Occipital lobe (tissue), 3 donors: ENCODE measurements at places on chromosomes 1 and 21. TPM values are rescaled to one million over a fixed set of nuclear protein-coding genes. Genes with fewer than 3 reads are reported as not detected.

The FMO5 gene
- 0.62 TPM for total RNA-seq

DNA sequence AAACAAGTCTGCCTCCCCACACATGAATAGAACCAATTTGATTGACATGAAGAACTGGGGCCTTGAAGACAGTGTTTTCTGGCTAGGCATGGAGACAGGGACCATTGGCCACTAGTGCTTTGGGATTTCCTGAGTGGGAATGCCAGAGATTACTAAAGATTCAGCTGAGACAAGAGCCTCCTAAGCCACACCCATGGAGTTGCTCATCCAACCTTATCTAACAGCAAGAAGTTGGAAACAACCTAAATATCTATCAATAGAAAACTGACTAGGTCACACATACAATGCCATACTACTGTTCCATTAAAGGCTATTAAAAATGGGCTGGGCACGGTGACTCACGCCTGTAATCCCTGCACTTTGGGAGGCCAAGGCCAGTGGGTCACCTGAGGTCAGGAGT, 184.1 kb downstream of the ZBTB18 start:
- no peak for DNase-seq

- DNase-seq: no peak
Observed at GRCh38 chr1:197462539-197462938, 194.5 kb downstream of the CRB1 start.

DNA sequence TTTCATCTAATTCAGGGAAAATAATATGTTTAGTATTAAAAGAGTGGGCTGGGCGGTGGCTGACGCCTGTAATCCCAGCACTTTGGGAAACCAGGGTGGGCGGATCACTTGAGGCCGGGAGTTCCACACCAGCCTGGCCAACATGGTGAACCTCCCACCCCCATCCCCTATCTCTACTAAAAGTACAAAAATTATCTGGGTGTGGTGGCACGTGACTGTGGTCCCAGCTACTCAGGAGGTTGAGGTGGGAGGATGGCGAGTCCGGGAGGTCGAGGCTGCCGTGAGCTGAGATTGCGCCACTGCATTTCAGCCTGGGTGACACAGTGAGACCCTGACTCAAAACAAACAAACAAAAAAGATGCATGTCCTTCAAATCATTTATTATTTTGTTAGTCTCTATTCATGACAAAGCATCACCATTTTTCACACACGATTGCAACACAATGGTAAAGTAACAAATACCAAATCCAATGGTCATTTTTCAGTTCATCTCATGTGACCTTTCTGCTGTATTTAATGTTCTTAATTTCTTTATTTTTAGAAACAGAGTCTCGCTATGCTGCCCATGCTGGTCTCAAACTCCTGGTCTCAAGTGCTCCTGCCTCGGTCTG, 1.0 kb downstream of the MSH4 start:
- no peak for DNase-seq

The MCOLN3 gene
- not detected for total RNA-seq

The ITLN2 gene
- total RNA-seq: not detected

- no peak for DNase-seq
Observed at GRCh38 chr1:46001081-46001785, 131.2 kb downstream of the PIK3R3 start.

The PPFIA4 gene
- total RNA-seq: 11.1 TPM

GRCh38 chr1:36515315-36516138, 32.8 kb upstream of the CSF3R start:
- no peak for DNase-seq

GRCh38 chr1:228215663-228216116, 7.8 kb downstream of the OBSCN start:
- no peak for DNase-seq

The SLC9C2 gene
- 8.3 TPM for total RNA-seq

The NUP210L gene
- total RNA-seq: under 0.01 TPM

The CAPZB gene
- 38.4 TPM for total RNA-seq

The NOS1AP gene
- 4.1 TPM for total RNA-seq

DNA sequence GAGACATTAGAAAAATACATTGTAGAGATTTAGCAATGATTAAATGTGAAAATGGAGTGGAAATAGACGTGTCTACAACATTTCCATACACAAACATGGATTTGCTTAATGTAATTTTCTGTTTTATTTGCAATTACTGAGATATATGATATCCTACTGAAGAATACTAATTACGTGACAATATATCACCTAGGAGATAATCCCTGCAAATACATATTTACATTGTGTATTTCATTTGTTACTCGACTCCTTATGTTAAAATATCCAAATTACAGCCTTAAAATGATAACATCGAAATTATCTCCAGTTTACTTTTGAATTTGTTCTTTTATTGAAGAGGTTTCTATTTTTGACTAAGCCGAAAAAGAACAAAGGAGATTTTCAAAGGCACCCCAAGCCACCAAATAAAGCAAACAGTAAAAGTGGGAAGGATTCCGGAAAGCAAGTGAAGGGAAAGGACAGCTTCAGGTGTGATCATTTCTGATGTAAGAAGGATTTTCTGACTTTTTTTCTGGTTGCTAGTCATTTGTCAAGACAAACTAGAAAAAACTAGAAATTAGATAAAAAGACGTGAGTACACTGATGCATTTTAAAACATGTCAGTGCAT, 7.9 kb downstream of the LHX4 start:
- no peak for DNase-seq

DNA sequence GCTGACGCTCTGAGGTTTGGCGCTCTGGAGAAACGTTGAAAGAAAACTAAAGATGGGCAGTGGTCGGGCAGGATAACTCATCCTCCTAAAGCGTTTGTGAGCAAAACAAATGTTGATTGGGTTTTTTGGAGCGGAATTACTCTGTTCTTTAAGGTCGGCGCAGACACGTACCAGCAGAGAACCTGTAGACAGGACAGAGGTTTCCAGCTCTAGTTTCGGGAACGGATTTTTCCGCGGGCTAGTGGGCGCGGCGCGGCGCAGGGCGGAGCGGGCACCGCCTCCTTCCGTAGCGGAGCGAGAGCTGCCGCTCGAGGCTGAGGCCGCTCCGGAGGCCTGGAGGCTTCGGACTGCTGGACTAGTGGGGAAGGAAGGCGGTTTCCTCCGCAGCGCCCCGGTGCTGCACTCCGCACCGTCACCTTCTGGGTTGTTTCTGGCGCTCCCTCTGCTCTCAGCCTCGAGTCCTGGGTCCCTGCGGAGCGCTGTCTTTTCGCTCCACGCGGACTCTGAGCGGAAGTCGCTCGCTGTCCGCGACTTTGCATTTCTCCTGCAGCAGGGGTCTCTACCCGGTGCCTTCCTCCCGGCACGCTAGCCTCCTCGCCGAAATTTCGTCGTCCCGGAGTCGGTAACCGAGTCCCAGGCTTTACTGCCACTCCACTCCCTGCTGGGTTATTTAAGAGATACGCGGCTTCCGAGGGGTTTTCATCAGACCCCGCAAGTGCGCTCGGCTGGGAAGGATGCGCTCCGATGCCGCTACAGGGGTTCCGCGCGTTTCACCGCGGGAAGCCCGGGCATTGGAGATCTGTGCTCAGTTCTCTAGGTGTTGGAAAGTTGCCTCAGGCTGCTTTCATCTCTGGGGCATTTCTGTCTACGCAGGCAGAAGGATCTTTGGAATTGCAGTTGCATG, 7.0 kb downstream of the FOXD2 start:
- no peak for DNase-seq

The PHLDA3 gene
- total RNA-seq: 9.8 TPM

The FMOD gene
- total RNA-seq: 1.1 TPM

GRCh38 chr1:1275836-1276235, 2.2 kb upstream of the UBE2J2 start:
- DNase-seq: no peak

DNA sequence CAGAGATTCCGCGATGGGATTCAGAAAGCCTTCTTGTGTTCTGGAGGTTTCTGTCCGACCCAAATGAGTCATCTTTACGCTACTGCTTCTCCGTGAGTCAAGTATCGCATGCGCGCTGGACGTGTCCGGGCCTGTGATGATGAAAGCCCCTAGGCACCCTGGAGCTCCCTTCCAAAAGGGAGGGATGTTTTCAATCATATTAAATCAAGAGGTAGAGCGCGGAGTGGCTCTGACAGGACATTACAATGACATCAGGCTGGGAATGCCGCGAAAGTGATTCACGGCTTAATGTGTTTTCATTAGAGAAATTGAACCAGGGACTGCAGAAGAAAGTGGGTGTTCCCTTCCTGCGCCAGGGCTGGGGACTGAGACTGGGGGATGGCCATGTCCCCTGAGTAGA, 48.5 kb downstream of the AJAP1 start:
- DNase-seq: no peak

DNA sequence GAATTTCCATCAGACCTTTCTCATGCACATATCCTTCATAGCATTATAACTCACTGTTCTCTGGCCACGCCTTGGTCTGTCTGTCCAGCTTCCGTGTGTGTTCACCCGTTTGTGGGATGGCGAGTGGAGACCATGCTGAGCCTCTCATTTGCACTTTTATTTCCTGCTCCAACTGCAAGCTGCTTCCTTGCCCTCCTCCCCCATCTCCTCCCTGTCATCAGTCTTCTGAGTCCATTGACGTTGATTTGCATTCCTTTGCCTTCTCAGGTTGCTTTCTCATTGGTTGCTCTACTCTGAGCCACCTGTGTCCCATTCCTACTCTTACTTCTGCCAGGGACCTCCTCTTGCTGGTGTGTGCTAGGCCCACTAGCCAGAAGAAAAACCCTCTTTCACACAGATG, 146.4 kb downstream of the NOS1AP start:
- no peak for DNase-seq

- DNase-seq: no peak
Observed at GRCh38 chr1:214136324-214136919, 144.5 kb upstream of the SMYD2 start.

- no peak for DNase-seq
Observed at GRCh38 chr1:33301273-33301984, 19.5 kb downstream of the A3GALT2 start.

DNA sequence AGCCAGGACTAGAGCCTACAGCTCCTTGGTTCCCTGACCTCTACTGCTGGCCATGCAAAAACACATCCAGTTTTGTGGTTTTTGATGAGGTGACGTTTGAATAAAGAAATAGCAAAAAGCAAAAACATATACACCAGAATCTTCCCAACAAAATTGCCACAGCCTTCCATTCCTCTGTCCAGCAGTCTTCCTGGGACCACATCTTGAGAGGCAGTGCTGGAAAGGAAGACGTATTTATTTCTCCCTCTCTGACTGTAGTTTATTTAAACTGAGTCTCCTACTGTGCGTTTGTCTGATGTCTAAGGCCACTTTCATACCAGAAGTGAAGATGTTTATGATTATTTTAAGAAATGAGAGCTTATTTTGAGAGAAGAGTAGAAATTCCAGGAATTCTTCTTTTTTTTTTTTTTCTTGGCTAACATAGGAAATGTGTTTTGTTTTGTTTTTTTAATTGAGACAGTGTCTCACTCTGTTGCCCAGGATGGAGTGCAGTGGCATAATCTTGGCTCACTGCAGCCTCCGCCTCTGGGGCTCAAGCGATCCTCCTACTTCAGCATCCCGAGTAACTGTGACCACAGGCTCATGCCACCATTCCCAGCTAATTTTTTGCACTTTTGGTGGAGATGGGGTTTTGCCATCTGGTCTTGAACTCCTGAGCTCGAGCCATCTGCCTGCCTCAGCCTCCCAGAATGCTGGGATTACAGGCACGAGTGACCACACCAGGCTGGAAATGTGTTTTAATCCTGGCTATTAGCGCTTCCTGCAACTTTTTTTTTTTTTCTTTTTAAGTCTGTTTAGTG, 118.5 kb downstream of the ITSN1 start:
- no peak for DNase-seq

DNA sequence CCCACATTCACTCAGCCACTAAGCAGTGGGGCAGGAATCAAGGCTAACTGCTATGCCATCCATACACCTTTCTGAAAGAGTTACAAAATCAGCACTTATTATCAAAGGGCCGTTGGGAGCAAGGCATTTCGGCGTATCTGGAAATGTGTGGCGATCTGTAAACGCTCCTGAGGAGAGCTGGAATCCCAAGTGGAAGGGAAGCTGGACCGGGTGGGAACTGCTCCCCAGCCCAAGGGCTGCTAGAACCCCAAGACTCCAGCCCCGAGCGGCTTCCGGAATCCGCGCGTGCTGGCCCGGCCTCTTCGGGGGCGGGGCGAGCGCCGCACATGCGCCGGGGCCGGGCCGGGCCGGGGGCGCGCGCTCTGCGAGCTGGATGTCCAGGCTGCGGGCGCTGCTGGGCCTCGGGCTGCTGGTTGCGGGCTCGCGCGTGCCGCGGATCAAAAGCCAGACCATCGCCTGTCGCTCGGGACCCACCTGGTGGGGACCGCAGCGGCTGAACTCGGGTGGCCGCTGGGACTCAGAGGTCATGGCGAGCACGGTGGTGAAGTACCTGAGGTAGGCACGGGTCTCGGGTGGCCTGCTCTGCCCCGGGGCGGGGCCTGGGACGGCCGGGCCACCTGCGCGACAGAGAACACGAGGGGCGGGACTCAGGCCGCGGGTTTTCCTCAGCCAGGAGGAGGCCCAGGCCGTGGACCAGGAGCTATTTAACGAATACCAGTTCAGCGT, at the start of gene NAXE:
Gene NAXE (plus strand): TSS at position 345 of the 726 bp plus-strand sequence. CDS start 29 bp downstream, at position 374.
- DNase-seq: peak; percentile 70

DNA sequence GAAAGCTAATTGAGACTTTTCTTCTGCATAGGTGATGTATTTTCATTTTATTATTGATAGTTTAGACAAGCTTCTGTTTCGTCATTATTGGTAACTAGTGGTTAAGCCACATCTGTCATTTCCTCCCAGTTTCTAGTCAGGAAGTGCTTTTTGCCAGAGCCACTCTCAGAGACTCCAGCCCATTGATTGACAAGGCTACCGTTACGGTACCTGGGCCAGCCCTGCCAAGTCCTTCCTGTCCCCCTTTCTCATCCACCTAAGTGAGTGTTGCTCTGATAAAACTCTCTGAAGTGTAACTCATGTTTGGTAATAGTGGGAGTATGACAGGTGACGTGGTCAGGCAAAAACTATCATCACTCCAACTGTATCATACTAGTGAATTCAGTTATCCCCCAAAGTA, 29.6 kb upstream of the AGL start:
- no peak for DNase-seq

DNA sequence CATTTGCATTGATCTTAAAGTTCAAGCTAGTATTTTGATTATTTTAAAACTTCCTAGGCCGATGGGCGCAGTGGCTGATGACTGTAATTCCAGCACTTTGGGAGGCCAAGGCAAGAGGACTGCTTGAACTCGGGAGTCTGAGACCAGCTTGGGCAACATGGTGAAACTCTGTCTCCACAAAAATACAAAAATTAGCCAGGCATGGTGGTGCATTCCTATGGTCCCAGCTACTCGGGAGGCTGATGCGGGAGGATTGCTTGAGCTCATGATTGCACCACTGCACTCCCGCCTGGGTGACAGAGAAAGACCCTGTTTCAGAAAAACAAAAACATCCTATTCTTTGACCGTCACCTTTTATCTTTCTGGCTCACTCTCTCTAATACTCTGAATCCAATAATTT, 30.0 kb downstream of the MFSD2A start:
- no peak for DNase-seq

- DNase-seq: no peak
Observed at GRCh38 chr1:72936151-72936740, 653.9 kb upstream of the NEGR1 start.

GRCh38 chr1:226641671-226642231, 93.2 kb downstream of the STUM start:
- DNase-seq: no peak

- no peak for DNase-seq
Observed at GRCh38 chr1:180153032-180153431, 1.6 kb upstream of the QSOX1 start.

The CCDC28B gene
- 31.7 TPM for total RNA-seq
